ENCODE measurements at places on chromosomes 16 and 17. TPM values are rescaled to one million over a fixed set of nuclear protein-coding genes. Genes with fewer than 3 reads are reported as not detected.

KRT23 gene
- not detected for total RNA-seq

DNA sequence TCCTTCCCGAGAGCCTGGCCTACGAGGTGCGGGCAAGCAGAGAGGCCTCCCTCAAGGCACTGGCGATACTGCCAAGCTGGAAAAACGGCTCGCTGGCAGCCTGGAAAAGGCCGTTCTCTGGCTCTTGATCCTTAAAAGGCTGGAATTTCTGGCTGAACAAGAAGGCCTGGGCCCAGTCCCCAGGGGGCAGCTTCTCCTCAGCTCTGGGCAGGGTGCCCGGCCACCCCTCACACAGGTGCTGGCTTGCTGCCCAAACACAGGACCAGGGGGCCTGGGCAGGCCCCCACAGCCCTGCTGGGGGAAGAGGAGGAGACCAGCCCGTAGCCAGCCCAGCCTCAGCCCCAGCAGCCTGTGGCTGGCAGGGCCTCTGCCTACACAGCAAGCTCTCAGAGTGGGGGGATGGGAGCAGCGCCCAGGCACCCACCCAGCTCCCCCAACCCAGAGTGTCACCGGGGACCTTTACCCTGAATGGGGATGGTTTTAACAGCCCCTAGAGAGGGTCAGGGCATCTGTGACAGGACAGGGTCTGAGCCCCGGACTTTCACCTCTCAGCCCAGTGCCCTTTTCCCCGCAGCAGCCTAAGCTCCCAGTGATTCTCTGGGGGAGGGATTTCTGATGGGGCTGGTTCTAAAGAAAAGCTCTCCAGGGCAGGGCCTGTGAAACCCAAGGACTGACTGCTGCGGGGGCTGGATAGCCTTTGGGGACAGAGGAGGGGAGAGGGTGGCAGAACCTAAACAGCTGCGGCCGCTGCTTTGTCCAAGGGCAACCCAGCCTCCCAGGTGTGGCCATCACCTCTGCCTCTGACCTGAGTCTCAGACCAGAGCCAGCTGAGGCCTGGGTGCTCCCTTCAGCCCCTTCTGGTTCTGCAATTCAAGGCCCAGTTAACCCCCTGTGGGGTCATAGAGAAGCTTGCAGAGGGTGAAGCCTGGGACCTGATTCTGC lies 38.6 kb upstream of the TOB1 start:
- no peak for DNase-seq

- DNase-seq, result no peak
These were observed 442.8 kb downstream of the HS3ST4 start for GRCh38 chr16:26134588-26134987.

OMG gene
- not detected for total RNA-seq

KRTAP4-9 gene
- 0.57 TPM for total RNA-seq

GRCh38 chr17:40956401-40957254 lies 10.1 kb downstream of the KRT39 start:
- DNase-seq, result peak; percentile 94

ABCA10 gene
- total RNA-seq, result 0.05 TPM

- DNase-seq, result no peak
These were observed 48.8 kb downstream of the PIPOX start for GRCh38 chr17:29091606-29092289.

GRCh38 chr16:19044769-19045168 lies 22.6 kb upstream of the COQ7 start:
- DNase-seq, result no peak

DNA sequence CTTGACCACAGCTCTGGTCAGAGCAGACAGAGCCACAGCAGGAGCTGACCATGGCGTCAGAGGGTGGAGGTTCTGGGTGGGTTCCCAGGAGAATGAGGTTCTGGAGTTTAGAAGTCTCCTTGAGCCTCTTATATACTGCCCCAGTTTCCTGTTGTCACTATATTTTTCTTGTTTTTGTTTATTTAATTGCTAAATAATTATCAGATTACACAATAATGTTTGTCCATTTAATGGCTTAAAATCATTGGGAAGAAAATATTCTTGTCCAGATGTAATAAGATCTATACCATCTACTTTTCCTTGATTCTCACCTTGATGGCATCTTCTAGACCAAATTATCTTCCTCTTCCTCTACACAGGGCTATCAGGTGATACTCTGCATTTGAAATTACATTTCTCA lies at the start of gene KRTAP4-3:
Gene KRTAP4-3, minus strand, starts transcription at position 101 of the 400 bp plus-strand sequence. Its CDS starts 49 bp downstream, at position 52.
- DNase-seq, result no peak

CD79B gene
- 0.10 TPM for total RNA-seq

NPB gene
- 0.34 TPM for total RNA-seq

TMEM100 gene
- 0.40 TPM for total RNA-seq

GRCh38 chr17:56581635-56582627 lies 11.6 kb upstream of the NOG start:
- no peak for DNase-seq

GRCh38 chr16:56617212-56618085 lies 8.1 kb upstream of the MT1E start:
- DNase-seq, result no peak

- DNase-seq, result no peak
These were observed 1.5 kb downstream of the ACBD4 start for GRCh38 chr17:45136846-45137560.

- DNase-seq, result no peak
These were observed 509.6 kb upstream of the EEF2KMT start for GRCh38 chr16:5607169-5607568.

GRCh38 chr17:44331249-44331760 lies 6.7 kb upstream of the SLC25A39 start:
- DNase-seq, result peak; percentile 60

ALOXE3 gene
- total RNA-seq, result 0.60 TPM

GRCh38 chr16:67249178-67250044 lies 632 bp downstream of the SLC9A5 start:
- no peak for DNase-seq

DNA sequence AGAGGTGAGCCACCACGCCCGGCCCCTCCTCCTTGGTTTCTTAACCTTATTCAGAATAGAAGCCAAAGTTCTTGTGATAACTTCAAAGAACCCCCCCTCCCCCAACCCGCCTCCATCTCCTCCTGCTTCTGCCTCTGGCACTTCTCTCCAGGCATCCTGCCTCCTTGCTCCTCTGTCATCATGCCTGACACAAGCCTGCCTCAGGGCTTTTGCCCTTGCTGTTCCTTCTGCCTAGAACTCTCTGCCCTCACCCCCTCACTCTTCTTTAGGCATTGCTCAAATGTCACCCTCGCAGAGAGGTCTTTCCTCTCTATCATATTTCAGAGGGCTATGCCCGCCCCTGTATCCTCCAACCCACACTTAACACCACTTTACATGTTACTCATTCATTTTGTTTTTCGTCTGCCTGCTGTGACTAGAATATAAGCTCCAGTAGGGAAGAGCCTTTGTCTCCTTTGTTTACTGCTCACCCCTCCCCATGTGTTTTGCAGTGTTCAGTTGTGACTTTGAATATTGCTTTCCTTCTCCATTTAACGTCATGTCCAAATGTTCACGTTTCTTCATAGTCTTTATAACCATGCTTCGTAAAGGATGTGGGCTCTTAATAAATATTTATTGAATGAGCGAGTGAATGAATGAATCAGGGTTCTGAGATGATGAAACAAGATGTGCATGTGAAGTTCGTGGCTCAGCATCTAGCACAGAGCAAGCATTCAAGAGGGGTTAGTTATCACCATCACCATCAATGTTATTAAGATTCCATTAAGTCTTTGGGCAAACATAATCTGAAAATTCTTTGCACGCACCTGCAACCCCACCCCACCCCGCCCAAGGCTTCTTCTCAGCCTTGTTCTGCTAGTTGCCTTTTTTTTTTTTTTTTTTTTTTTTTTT lies 186.2 kb upstream of the WSCD1 start:
- DNase-seq, result no peak

GRCh38 chr16:31347445-31347844 lies 7.5 kb upstream of the ITGAX start:
- peak; percentile 24 for DNase-seq

All from HT1080 (cell line).